ENCODE measurements at places on chromosomes 11 and 22. TPM values are rescaled to one million over a fixed set of nuclear protein-coding genes. Genes with fewer than 3 reads are reported as not detected.

Gene DAGLA
- polyA plus RNA-seq, result 3.8 TPM

- DNase-seq, result no peak
Measured at GRCh38 chr11:104067534-104067933, 31.1 kb downstream of the DDI1 start.

DNA sequence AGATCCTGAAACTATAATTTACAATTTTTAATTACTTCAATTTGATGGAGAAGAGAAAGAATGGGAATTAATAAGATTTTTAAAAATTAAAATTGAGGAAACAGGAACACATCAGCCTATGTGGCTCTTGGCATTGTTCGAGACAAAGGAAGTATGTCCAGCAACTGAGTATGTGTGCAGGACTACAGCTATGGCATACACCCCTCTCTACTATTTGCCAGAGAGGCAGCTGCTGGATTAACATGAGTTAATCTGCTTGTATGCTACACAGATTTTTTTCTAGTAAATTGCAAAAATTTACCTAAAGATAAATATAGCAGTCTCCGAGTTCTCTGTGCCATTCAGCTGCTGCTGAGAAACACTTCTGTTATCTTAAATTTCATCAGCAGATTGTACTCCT is 70.6 kb downstream of the PHF21A start:
- no peak for DNase-seq

GRCh38 chr22:19477321-19478044 is 1.5 kb downstream of the UFD1 start:
- DNase-seq, result no peak

DNA sequence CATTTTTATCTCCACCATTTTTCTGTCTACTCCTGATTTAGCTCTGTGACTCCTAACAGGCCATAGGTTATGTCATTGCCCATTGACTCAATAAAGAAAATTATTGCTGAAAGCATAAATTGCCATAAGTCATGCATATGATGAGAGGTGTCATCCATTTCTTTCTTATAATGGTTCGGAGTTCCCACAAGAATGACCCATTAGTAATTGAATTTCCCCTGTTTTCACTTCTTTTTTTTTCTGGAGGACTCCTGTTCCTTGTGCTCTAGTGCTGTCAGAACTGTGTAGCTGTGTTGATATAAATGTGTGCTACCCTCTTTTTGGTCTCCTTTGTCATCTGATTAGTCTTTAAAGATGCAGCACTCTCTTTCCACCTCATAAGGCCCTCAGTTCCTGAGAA is 22.9 kb upstream of the CARD18 start:
- no peak for DNase-seq

Gene KCNK4
- not detected for polyA plus RNA-seq

Data from muscle of arm (tissue), 14 donors.